ENCODE measurements at places on chromosomes 5 and 9.

GRCh38 chr9:38057416-38058195, 11.4 kb downstream of the SHB start:
- DNase-seq: no peak

DNA sequence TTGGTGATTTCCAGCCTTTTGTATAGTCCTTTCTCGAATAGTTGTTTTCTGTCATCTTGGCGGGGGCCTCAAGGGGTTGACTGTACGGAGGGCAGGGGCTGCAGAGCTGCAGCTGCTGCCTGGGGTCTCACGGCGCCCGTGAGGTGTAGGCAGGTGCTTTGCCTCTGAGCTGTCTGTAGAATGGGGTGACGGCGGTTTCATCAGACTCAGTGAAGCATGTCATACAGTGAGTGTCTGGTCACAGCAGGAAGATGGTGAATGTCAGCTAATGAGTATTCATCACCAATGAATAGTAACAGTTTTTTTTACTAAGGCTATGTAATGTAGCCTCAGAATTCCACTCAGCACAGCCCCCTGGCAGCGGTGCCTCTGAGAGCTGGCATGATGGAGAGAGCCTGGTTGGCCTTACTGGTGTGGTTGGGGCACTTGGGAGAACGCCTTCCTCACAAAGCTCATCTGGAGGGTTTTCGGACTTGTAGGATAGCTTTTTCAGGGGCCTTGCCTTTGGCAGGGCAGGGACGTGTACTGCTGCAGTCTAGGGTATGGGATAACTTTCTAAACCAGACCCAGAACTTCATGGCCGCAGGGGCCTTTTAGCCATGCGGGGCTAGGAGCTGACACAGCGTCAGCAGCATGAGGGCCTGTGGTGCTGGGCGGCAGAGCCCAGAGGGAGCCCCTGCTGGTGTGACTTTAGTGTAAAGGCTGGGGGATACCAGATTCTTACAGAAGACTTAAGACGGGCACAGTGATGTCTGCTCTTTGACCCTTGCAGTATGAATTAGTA, 15.0 kb downstream of the TENT4A start:
- no peak for DNase-seq

- DNase-seq: no peak
Observed at GRCh38 chr9:79257228-79257781, 314.5 kb upstream of the TLE4 start.

GRCh38 chr9:16870596-16871335, at the start of gene BNC2:
BNC2 (minus strand) TSS chr9:16870670; CDS start chr9:16870648, 22 bp downstream.
- peak; percentile 72 for DNase-seq

GRCh38 chr5:136020383-136021015, 8.3 kb upstream of the TGFBI start:
- DNase-seq: peak; percentile 96

- DNase-seq: no peak
Observed at GRCh38 chr5:75818661-75819060, 101.4 kb upstream of the POC5 start.

- DNase-seq: no peak
Observed at GRCh38 chr5:178306430-178307225, 74.0 kb upstream of the PHYKPL start.

- DNase-seq: peak; percentile 3
Observed at GRCh38 chr9:26870292-26870691, 22.3 kb downstream of the CAAP1 start.

DNA sequence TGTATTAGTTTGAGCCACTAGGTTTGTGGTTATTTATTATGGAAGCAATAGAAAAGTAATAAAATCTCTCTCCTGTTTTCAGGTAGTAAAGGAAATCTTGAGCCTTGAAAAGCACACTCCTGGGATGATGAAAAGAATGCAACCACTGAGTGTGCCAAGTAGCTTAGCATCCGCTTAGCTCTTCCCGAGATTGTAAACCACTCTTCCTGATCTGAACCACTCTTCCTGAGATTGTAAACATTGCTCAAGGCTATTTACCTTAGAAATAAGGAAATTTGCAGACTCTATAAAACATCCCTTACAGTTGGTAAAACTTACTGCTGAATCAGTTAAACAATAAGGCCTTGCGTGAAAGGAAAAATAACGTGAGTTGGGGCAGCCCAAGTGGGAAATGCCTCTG, 17.4 kb upstream of the IL33 start:
- no peak for DNase-seq

DNA sequence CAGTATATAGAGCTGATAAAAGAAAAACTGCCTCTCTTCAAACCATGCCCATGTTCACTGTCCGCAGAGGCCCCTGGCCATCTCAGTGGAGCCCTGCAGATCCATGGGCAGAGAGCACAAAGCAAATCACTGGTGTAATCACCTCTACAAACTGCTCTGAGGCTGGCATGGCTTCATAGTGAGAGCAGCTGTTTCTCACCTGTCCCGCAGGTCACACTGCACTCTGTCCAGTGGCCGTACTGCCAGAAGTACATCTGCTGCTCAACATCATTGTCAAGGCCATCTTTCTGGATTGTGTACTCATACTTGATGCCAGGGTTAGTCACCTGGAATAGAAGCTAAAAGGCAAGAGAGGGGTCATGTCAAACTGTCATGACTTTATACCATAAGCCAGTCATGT, 173.3 kb downstream of the TARS1 start:
- DNase-seq: peak; percentile 2

DNA sequence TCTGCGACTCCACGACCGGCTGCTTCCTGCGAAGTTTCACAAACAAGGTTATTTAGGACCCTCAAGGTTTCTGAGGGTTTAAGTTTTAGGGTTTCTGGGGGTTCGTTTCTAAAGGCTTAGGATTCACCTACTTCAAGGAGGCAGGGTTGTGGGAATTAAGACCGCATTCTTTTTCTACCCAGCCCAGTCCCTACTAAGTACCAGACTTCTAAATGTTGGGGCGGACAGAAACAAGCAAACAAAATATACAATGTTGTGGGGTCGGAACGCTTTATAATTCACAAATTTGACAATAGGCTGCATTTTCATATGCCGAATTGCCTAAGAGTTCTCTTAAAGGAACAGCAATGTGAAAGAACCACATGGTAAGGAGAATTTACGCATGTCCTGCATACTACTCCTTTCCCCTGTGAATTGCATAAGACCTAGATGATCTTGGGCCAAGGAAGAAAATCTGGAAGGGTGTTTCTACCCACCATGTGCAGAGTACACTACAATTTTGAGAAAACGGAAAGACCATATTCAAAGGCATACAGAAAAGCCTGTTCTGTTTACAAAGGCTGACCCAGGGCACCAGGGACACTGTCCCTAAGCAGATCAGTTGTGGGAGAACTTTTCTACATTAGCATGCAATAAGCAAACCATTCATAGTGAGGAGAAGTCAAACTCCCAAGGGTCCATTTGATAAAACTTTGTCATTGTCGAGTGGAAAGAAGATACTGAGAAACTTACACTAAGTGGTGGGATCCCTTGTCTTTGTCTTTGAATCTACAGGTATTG, 457.3 kb downstream of the RAB3C start:
- no peak for DNase-seq

GRCh38 chr5:17075236-17075635, 139.1 kb upstream of the MYO10 start:
- no peak for DNase-seq

DNA sequence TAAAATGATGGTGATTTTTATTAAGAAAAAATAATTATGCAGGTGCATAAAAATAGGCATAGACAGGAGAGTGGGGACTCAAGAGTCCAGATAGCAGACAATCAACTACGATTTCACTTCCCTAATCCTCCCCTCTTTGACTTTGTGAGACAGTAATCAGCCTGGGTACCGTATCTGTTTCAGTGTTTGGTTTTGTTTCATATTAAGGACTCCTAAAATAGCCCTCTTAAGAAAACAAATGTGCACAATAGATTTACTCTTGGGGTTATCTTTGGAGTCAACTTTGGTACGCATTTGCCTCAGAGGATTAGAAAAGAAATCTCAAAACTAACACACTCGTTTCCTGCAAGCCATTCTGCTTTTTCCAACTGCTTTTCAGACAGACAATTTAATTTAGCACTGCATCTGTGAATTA, 96.3 kb downstream of the ZNF608 start:
- no peak for DNase-seq

GRCh38 chr9:135146241-135146640, 58.8 kb downstream of the OLFM1 start:
- no peak for DNase-seq

DNA sequence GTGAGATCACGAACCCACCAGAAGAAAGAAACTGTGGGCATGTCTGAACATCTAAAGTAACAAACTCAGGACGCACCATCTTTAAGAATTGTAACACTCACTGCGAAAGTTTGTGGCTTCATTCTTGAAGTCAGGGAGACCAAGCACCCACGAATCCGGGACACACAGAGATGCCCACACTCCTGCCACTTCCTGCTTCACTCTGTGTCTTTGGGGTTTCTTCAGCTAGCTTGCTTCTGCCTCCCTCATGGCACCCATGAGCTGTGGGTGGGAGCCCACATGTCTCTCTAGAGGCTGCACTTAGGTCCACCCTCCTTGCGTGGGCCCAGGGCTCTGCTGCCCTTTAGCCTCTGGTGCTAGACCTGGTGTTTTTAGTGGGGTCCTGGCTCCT, 61.2 kb upstream of the CNOT6 start:
- no peak for DNase-seq

- peak; percentile 25 for DNase-seq
Observed at GRCh38 chr9:117290856-117291622, 123.8 kb downstream of the ASTN2 start.

DNA sequence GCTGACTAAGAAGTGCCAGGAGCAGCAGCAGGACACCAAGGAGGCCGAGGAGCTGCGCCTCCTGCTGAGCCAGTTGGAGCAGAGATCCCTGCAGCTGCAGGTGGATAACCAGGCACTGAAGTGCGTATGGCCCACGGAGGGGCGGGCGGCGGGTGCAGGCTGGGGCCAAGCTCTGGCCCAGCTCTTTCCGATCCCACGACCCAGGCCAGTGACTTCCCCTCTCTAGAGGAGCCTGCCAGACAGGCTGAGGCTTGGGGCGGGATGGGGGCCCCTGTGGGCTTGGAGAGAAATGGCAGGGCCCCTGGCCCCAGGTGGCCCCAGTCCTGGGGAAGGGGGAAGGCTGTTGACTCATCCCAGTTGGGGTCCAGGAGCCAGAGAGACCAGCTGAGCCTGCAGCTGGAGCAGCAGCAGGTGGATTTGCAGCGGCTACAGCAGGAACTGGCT, 3.6 kb downstream of the PTRH1 start:
- DNase-seq: no peak

DNA sequence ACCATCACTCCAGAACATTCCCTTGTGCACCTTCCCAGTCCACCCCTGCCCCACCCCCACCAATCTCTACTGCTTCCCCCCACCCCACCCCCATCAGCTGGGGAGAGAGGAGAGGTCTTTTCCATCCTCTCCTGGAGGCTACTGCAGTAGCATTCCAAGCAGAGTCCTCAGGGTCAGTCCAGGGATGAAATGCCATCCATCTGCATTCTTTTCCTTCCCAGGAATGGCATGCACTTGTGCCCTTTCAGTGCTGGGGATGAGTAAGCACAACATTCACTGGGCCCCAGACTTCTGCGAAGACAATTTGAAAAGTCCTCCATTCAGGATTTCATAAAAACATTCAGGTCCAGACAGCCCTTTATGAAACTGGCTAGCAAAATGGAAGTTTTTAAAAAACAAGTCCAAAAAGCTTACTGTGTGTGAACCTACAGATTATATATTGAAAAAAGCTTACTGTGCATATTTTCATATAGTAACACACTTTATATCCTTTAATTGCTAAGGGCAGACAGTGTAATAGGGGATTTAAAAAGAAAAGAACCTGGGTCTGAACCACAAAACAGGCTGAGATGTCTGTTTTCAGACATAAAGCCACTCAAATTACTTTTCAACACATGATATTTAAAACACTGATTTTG, 50.0 kb upstream of the GOLPH3 start:
- DNase-seq: peak; percentile 74

DNA sequence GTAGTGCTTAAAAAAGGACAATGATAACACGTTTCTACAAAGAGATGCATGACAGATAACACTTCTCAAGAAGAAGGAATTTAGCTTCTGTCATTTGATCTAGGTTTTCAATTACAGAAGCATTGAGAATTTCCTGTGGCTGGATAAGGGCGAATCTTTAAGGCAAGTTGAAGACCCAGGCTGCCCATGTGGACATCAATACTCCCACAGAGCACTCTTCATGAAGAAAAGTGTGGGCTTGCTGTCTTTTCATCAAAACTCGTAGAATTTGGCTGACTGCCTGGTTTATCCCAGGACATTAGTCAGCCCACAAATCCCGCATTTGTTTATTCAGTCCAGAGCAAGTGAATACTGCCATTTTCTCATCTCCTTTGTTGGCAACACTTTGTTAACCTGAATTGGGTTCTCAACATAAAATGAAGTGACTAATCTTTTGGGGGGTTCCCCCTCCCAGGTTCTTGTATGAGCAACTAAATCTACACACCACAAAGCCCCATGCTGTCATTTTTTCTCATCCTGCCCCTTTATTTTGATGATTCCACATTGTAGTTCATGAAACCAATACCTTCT, 43.4 kb upstream of the CDKN2B start:
- peak; percentile 99 for DNase-seq

DNA sequence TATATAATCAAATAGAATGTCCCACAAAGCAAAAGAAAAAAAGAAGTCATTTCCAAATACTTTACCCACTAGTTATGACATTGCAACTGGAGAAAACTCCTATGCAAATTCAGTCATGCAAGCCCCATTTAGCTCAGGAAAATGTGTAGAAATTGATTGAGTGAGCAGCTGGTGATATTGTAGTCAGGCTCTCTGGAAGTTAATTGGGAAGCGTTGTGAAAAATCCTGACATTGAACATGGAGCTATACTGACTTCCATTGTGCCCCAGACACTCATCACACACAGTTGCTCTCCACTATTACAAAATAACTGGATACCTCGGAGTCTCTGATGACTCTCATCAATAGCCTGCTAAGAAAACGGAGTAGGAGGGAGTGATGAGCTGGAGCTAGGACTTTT, 49.0 kb downstream of the TUSC1 start:
- DNase-seq: no peak

DNA sequence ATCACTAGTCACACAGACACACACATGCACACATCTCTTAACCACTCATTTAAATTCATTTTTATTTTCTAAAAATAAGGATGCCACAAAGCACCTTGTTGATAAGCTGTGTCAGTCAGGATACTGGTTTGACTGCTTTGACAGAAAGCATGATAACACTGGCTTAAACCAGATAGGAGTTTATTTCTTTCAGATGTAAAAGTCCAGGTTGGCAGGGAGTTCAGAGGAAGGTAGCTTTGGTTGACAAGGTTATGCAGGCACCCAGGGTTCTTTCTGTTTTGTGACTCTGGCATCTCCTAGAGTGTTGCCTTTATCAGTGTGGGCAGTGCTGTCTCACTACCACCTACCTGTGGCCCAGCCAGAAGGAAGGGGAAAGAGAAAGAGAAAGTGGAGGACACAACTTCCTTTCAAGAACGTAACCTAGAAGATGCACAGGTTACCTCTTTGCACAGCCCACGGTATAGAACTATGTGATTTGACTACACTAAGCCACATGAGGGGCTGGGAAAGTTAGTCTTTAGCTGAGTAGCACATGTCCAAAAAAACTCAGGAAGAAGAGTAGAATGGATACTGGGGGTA, 334.7 kb downstream of the OSTF1 start:
- DNase-seq: no peak

Data from LHCN-M2 (cell line).